ENCODE measurements at places on chromosomes 11 and 22. TPM values are rescaled to one million over a fixed set of nuclear protein-coding genes. Genes with fewer than 3 reads are reported as not detected.
A peak's percentile ranks its signal among the peaks of the same experiment; 100 is the strongest.

DNA sequence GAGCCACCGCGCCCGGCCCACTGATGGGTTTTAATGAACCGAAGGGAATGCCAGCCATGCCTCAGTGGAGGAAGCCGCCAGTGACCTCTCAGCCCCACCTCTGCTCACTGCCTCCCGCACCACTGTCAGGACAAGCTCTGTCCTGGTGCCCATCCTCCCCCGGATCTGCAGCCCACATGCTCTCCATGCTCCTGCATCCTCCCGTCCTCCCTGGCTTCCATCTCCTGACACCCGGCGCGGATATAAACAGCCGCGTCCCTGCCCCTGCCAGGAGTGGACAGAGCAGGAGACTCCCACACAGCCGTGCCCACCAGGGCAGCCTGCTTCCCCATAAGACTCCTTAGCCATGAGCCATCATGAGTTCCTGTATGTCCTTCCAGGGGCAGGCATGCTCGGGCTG lies 26.9 kb downstream of the MACROD1 start:
- DNase-seq: peak; percentile 36

DNA sequence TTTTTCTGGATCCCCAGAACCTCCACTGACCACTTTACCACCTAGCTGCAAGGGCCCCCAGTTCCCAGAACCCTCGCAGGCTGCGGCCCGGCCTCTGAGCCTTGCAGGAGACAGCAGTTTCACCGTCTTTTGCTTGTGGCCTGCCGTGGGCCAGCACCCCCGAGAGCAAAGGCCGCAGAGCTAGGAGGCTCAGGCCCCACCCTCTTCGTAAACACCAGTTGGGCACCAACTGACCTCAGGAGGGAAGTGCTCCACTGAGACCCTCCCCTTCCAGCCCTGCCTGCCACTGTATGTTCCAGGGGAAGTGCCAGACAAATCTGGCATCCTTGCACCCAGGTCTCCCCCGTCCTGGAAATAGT lies 23.4 kb upstream of the CREB3L1 start:
- DNase-seq: no peak

- DNase-seq: peak; percentile 66
Measured at GRCh38 chr11:46296528-46297448, 19.3 kb downstream of the CREB3L1 start.

DNA sequence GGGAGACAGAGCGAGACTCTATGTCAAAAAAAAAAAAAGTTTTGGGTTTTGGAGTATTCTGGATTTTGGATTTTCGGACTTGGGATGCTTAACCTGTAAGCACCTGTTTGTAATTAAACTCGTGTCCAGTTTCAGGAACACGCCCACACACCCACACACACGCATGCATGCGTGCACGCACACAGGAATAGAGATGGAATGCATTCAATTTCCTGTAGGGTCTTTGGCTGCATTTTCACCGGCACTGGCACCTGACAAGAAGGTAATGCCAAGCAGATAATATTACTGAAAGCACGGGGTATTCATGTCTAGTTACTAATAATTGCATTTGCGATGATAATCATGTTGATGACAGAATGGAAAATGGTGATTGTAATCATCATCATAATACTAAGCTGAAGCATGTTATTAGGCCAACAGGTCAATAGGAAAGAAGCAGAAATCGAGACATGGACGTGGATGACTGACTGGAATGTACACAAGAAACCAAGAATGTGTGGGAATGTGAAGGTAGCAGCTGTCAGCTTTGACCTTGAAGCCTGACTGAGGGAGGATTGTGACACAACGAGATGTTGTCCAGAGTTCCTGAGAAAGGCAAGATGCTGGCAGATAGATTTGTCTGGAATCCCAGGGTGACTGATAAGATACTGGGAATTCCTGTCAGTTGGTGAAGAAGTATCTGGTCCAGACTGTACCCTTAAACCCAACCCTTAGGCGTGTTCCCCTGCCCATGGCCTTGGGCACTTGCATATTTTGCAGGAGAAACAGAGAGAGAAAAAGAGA lies 108.6 kb downstream of the SYN3 start:
- DNase-seq: no peak

DNA sequence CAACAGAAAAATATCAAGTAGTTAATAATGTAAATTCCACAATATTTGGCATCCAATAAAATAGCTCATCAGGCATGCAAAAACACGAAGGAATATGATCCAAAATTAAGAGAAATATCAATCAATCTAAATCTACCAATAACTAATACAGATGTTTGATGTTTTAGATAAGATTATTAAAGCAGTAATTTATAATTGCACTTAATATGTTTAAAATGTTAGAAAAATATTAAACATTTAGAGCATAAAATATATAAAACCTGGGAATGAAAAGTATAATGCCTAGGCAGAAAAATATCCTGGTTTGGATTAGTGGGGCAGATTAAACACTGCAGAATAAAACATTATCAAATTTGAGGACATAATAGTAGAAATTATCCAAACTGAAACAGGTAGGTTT lies 879.9 kb downstream of the FAM181B start:
- DNase-seq: no peak

DNA sequence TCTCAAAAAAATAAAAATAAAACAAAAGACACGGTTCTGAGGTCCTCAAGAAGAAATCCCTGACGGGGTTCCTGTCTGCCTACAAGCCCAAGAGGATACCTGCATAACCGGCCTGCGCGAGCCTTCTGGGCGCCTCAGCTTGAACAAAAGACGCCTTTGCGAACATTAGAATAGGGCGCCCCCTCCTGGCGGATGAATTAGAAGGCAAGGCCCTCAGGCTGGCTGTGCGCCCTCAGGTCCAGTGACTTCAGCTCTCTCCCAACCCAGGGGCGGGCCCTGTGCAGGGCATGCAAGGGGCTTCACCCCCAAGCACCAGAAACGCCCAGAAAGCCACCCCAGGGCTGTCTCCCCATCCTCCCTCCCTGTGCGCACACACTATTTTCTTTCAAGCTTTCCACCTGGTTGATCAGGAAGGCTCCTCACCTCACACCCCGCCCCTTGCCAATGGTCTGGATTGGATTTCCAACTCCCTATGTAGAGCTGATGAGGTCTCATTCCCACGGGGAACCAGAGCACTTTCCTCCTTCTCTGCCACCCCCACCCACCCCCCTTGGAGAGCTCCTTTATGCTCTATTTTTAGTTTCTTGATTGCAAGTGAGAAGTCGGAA lies 273.3 kb downstream of the BUD13 start:
- DNase-seq: peak; percentile 67

DNA sequence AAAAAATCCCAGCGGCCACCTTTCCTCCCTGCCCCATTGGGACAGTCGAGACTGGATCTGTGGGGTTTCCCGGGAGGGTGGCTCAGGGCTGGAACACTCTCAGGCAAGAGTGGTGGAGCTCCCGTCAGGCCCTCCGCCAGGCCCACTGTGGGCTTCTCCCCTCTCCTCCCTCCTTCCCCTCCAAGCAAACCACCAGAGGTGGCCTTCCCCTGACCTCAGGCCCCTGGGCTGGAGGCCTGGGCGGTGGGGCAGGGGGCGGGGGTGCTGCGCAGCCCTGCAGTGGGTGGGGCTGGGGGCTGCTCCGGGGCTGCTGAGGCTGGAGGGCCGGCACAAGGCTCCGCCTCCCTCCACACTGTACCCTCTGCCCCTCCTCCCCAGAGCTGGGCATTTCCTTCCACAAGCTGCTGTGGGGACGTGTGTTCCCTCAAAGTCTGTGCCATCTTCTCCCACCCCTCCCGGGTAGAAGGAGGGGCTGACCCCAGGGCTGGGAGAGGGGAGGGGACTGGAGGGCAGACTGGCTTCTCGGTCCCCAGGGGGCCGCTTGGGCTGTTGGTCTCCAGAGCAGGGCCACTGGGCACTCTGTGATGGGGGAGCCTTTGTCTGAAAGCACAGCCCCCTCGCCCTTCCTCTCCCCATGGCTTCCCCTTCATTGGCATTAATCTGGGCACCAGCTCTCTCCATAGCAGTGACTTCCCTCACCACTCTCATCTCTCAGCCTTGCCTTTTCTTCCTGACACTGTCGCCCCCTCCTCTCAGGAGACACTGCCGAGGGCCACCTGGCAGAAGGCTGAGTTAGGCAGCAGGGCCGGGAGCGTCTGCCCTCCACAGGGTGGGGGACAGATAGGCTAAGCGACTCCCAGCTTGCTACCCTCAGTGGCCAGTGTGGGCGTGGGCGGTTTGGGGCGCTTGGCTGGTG lies 7.1 kb downstream of the RCOR2 start:
- DNase-seq: no peak

DNA sequence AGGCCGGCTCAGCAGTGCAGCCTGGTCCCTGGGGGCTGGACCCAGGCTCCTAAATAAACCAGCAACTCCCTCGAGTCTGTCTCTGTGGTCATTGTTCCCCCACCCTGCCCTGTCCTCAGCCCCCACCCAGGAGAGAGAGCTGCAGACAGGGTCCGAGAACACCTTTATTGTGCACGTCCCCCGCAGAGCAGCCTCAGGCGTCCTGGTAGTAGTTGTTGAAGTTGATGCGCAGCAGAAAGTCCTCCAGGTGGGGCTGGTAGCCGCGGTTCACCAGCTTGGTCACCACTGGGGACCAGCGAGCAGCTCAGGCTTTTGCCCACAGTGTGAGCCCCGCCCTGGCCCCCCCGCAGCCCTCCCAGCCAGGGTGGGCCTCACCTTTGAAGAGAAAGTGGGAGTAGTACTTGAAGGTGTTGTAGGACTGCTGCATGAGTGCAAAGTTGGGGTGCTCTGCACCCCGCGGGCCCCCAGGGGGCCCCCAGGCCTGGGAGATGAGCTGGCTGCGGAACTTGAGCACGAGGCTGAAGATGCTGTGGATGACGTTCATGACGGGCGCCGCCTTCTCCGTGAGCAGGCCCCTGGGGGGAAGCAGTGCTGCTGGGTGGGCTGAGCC lies 16.8 kb downstream of the SELENOO start:
- peak; percentile 60 for DNase-seq

GRCh38 chr22:29032584-29032983 lies 29.0 kb downstream of the C22orf31 start:
- no peak for DNase-seq

GRCh38 chr11:134760957-134761356 lies 348.9 kb upstream of the B3GAT1 start:
- no peak for DNase-seq

DNA sequence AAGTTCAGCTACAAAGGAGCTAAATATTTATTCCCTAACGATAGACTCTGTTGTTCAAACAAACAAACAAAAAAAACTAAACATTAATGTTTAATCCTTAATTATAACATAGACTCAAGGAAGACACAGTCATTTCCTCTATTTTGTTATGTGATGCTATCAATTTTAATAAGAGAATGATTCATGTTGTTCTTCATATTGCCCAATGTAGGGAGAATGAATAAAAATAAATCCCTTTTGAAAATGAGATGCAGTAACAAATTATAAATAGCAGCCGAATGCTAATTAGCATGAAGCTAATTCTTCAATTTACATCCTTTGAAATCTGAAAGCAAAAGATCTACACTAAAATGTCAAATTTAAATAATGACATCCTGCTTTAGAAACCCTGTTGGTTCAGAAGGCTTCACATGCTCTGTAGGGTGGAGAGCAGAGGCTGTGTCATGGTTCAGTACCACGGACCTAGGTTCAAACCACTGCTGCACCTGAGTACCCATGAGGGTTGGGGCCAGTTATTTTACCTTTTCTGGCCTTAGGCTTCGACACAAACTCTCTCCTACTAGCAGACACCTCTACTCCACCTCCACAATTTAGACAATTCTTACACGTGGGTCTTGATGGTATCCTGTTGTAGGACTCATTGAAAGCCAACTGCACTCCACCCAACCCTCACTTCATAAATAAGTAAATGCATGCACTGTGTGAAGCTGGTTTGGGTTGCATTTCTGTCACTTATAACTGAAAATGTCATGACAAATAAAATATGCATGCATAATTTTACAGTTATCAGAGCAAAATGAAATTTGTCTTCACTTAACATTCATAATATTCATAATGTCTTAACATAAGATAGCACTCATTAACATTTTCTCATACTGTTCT lies 89.0 kb downstream of the RRAS2 start:
- DNase-seq: no peak

DNA sequence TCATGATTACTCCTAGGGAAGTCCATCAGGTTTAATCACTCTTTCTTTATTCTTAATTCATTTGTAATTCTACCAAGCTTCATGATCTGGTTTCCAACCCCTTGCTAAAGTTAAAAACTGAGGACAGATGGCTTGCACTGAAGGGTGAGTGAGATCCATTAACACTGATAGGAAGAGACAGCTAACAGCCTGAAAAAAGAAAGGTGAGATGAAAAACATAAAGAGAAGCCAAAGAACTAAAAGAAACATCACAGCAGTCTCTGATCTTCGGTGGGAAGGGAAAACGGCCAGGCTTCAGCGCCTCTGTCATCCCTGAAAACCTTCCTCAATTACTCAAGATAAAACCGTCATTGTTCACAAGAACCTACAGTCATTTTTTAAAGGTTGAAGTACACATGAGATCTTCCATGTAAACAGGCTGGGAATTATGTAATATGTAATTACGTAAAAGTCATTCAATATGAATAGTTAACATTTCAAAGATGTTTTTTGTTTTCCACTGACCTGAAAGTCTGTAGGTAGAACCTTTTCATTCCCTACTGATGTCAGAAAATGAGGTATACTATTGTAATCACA lies 41.3 kb downstream of the VSIG10L2 start:
- no peak for DNase-seq

Gene APIP
- 23.7 TPM for total RNA-seq

Gene KRTAP5-8
- not detected for total RNA-seq

Gene RAB39A
- total RNA-seq: 0.51 TPM

Gene NXPE2
- total RNA-seq: 0.36 TPM

Gene RTN4R
- 1.9 TPM for total RNA-seq

All from right cardiac atrium (tissue), 5 donors.